ENCODE measurements at places on chromosomes 2 and 18.

- no peak for DNase-seq
Measured at GRCh38 chr2:191187105-191187829, 36.5 kb upstream of the STAT4 start.

GRCh38 chr2:16256601-16257321 lies 316.4 kb downstream of the MYCN start:
- DNase-seq, result no peak

DNA sequence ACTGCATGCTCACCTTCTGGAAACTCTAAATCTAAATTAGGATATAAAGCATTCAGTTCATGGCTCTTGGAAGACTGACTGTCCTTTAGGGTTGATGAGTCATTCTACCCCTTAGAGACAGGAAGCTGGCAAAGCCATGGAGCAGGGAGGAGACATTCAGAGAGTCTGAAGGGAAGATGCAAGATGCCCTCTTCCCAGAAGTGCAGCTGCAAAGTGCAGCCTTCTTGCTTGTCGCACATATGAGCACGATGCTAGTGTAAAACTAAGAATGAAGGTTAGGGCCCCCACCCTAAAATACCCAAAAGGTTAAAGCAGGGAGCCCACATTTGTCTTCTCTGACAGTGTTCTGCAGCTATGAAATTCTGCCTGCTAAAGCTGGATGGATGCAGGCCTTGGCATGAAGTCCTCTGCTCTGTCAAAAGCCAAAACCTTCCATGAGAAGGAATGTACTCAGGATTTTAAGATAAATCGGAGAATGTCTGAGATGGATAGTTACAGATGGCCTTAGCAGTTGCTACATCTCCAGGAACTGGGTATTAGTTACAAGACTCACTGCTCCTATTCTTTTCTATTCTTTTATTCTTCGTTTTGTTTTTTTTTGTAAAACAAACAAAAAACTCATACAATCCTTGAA lies 89.7 kb downstream of the POLE4 start:
- DNase-seq, result no peak

- no peak for DNase-seq
Measured at GRCh38 chr2:220552790-220553535, 925.5 kb downstream of the SLC4A3 start.

- DNase-seq, result no peak
Measured at GRCh38 chr2:174965992-174966744, 39.0 kb downstream of the CHN1 start.

- no peak for DNase-seq
Measured at GRCh38 chr2:80852079-80852807, 547.7 kb upstream of the LRRTM1 start.

DNA sequence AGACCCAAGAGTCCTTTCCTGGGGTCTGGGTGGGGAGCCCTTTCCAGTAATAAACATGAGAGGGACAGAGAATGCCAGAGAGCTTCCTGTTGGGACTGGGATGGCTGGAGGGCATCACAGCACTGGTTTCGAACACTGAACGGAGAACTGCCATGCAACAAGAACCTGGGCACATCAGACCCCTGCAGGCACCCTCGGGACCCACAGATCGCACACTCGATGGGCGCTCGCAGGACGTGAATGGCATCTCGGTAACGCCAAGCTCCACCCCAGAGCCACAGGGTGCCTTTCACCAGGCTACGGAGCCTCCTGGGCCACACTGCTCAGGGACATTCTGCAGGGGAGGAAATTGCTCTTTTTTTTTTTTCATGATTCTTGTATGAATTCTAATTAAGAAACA lies 25.1 kb downstream of the SLC66A2 start:
- DNase-seq, result no peak

- DNase-seq, result no peak
Measured at GRCh38 chr18:57014772-57015413, 132.0 kb upstream of the BOD1L2 start.

- no peak for DNase-seq
Measured at GRCh38 chr18:525036-525797, 24.7 kb upstream of the COLEC12 start.

- DNase-seq, result no peak
Measured at GRCh38 chr2:52181080-52181479, 1149.1 kb upstream of the NRXN1 start.

GRCh38 chr2:42238644-42239288 lies 69.6 kb downstream of the EML4 start:
- DNase-seq, result peak; percentile 38

DNA sequence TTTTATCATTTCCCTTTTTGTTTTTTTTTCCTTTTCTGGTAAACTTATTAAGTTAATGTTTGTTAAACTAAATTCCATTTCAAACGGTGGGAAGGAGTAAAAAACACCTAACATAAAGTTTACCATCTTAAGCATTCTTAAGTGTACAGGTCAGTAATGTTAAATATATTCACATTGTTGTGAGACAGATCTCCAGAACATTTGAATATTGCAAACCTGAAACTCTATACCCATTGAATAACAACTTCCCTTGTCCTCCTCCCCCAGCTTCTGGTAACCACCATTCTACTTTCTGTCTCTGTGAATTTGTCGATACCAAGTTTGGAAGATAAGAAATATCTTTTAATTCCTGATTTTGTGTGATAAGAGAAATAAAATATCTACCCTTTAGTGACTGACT lies 12.0 kb upstream of the NAT8 start:
- DNase-seq, result no peak

DNA sequence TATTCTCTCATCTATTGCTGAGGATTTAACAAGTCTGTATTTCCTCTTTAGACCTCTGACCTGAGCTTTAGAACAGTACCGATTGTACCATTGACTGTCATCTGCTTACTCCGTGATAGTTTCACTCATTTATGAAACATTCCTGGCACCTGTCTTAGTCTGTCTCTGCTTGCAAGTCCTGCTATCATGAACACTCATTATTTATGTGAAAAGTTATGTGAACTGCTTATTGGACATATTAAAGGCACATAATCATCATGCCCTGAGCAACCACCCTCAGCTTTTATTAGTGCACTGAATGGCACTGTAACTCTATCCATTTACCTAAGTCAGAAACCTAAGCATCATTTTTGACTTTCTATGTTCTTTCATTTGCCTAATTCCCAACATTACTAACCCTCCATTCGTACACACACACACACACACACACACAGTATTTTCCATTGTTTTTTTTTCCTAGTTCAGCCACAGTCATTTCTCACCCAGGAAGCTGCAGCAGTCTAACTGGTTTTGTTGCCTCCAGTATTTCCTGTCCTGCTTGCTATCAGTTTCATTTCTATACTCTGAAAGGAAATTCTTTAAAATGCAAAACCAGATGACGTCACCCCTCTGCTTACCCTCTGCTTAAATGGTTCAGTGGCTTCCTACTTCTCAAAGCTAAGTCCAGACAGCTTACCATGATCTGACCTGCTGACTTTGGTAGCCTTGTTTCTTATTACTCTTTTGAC lies 146.1 kb downstream of the HAUS1 start:
- peak; percentile 18 for DNase-seq

GRCh38 chr2:168683996-168684395 lies 118.4 kb upstream of the NOSTRIN start:
- DNase-seq, result no peak

- no peak for DNase-seq
Measured at GRCh38 chr2:238855891-238856580, 8.2 kb downstream of the TWIST2 start.

DNA sequence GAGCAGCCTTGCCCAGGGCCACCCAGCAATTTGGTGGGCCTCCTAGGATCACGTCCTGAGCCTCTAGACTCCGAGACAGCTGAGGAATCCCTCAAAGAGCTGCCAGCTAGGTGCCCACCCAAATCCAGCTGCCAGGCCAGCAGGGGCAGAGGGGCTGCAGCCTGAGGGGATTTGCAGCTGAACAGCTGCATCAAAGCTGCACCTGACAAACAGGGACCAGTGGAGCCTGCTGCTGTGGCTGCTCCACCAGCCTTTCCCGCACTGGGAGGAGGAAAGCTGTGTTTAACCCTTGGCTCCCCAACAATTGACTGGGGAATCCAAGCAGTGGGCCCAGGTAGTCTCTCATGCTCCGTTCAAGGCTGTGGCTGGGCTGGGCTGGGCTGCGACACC lies 8.2 kb downstream of the ADRA2B start:
- no peak for DNase-seq

GRCh38 chr2:36367895-36368353 lies 12.3 kb downstream of the CRIM1 start:
- DNase-seq, result no peak

DNA sequence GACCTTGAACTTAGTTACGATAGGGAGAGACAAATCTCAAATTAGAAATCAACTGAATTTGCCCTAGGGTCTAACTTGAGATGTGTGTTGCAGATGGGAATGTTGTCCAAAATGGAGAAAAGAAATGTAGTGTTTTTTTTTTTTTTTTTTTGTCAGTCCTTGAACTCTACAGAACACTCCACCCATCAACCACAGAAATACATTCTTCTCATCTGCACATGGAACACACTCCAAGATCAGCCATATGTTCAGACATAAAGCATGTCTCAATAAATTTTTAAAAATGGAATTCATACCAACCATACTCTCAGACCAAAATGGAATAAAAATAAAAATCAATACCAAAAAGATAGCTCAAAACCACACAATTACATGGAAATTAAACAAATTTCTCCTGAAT lies 526.5 kb downstream of the FBXO15 start:
- no peak for DNase-seq

GRCh38 chr2:25688236-25688635 lies 14.9 kb upstream of the DTNB start:
- DNase-seq, result no peak

DNA sequence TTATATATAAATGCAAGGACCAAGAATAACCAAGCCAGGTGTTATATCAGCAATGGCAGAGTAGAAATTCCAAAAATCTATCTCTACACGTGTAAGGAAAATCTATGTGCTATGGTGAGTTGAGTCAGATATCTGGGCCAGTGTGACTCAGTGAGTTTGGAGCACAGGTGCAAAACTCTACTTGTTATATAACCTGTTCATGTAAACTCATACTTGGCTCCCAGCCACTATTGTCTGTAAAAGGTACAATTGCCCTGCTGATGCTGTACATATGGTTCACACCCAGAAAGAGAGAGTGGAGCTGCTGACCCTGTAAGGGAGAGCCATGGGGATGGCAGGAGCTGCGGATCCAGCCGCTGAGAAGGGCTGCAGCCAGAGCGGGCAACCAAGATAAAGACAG lies 112.0 kb downstream of the TRABD2A start:
- DNase-seq, result no peak

- no peak for DNase-seq
Measured at GRCh38 chr18:67183398-67183797, 333.1 kb downstream of the DSEL start.

- DNase-seq, result no peak
Measured at GRCh38 chr2:19893520-19894133, 8.2 kb downstream of the TTC32 start.

DNA sequence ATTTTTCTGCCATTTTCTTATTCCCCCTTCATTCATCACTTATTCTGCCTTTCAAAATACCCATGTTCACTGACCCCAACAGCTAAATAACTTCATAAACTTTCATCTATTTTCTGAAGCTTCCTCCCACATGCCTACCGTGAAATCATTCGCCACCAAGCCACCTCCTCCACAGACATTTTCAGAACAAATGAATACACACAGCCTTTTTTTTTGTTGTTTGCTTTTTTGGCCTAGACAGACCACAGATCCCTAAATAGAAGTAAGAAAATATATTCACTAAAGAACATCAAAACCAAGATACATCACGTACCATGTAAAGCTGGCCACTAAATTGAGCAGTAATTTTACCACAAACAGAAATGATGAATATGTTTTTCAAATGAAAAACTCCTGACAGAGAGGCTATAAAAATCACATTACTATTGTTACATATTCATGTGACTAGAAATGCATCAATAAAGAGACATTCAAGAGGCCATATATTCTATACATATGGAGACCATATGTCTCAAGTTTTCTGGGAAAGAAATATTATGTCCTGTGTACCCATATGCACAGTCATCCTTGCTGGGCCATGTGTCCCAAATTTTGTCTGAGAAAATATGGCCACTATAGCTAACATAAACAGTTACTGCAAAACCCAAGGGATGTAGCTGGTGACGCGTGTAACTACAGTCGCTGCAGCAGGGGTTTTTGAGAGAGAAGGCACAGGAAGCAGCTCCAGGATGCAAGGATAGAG lies 200.3 kb downstream of the FBXO15 start:
- DNase-seq, result no peak

GRCh38 chr2:140295767-140296166 lies 1515.6 kb upstream of the NXPH2 start:
- DNase-seq, result no peak

GRCh38 chr2:43086451-43087221 lies 139.8 kb downstream of the ZFP36L2 start:
- DNase-seq, result no peak

GRCh38 chr2:126849486-126849885 lies 49.2 kb upstream of the TEX51 start:
- DNase-seq, result no peak

DNA sequence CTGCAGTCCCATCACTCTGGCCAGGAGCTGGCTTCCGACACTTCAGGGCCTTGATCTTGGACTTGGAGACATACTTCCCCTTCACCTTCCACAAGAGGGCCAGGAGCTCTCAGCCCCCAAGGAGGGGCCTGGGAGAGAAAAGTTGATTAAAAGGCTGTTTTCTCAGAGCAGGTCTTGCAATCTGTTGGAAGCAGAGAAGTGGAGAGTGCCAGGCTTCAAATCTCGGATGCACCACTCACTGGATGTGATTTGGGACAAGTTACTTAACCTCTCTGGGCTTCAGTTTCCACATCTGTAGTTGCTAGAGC lies 255.3 kb downstream of the CYP26B1 start:
- DNase-seq, result no peak

- no peak for DNase-seq
Measured at GRCh38 chr2:169705927-169706326, 11.7 kb downstream of the PHOSPHO2 start.

DNA sequence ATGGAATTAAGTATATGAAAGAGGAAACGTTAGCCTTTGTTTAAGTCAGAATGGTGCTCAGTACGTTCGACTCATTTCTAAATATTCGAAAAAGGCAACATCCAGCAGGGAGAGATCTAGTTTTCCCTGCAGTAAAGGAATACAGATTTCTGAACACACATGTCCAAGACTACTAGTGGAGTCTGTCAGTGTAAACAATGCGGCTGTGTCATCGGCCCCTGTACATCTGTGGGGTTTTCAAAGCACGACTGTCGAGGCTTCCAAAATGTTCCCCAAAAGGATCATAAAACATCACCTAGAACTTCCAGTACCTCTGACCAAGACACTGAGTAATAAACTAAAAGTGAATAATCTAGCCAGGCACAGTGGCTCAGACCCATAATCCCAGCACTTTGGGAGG lies 112.8 kb downstream of the ZNF516 start:
- no peak for DNase-seq

DNA sequence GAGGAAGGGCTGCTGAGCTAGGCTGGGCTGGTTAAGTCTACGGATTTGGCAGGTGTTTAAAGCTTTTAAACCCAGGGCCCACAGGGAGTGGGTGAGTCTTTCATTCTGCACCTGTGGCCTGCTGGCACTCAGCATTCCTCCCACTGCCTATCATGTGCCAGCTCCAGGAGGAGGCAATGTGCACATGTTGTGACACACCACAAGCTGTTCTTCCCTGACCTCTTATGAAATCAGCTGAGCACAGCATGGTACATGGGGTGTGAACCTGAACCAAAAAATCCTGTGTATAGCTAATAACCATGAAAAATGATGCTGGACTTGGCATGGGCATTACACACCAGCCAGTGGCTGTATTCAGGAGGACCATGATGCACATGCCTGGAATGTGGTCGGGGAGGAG lies 297.9 kb upstream of the MMADHC start:
- DNase-seq, result no peak

Data from T-cell (primary cell).